NCI-H1436 (cell line): ENCODE measurements at places on chromosomes 4 and X.

DNA sequence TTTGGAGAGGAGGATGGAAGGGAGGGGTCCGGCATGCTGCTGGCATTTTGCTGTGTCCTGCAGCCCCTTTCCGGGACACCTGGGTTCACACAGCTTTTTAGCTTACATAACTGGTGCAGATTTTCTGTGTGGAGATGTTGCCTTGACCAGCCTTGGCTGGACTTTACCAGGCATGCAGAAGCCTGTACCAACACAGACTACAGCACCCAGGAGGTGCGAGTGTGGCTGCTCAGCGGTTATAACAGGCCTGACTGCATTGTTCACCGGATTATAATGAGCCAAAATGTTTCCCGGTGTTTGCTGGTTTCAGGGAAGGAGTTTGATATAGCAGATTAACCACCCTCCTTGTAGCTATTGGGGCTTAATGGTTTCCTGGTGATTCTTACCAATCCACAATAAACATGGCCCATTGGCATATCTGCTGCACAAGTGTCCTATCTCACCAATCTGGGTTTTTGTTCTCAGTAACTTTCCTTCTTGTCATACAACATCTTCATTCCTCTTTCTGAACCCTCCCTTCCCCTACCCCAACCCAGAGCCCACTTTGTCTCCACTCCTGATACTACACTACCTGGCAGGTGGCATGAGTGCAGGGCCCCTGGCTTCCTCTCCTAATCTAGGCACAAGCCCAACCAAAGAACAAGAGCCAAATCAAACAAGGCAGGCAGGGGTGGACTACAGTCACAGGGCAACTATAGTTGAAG, 3.9 kb downstream of the RPL10 start:
- DNase-seq = no peak

DNA sequence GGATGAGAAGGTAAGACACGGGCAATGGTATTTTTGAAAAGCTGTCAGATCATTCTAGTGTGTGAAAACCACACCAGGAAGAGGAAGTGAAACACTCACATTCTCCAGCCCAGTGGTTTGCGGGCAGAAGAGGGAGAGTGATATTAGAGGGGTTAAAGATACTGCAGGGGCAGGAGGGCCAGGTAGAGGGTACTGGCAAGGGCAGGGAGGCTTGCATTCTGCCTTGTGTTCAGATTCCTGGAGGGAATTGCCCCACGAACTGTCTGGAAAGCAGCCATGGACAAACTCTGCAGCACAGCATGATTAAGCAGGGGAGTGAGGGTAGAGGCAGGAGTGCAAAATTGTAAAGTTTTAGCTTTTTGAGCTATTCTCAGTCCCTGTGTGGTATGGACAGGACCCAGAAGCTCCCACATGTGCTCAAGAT, 30.9 kb downstream of the NIPAL1 start:
- no peak for DNase-seq

DNA sequence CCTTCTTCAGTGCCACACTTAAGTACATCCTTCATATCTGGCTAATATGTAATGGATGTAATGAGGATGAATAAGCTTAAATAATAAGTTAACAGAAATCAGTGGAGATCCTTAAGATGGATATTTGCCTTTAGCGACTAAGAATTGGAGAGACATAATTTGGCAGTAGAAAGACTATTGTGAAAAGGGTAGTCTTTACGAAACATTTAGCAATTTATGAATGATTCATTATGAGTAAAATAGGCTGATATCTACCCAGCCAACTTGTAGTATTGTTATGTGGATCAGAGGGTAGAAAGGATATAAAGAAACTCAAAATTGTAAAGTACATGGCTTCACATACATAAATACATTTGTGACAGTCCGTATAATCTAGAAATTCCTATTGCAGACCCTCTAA, 2371.8 kb downstream of the PCDH7 start:
- no peak for DNase-seq

DNA sequence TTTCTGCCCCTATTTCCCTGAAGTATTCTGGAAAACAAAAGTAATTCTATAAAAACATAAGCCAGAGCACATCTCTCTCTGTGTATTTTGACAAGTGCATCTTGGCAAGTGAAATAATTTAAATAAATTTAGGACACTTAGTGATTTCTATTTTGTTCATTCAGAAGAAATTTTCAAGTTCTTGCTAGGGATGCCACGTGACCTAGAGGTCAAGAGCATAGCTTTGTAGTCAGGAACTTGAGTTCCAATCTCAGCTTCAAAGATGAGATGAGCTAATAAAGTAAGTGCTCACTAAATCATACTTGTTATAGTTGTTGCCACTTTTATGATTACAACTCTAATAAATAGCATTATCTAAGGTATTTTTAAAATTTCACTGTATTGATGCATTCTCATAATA, 13.8 kb downstream of the KDR start:
- DNase-seq = no peak

- no peak for DNase-seq
These were observed 50.9 kb downstream of the REPS2 start for GRCh38 chrX:16997313-16997712.

DNA sequence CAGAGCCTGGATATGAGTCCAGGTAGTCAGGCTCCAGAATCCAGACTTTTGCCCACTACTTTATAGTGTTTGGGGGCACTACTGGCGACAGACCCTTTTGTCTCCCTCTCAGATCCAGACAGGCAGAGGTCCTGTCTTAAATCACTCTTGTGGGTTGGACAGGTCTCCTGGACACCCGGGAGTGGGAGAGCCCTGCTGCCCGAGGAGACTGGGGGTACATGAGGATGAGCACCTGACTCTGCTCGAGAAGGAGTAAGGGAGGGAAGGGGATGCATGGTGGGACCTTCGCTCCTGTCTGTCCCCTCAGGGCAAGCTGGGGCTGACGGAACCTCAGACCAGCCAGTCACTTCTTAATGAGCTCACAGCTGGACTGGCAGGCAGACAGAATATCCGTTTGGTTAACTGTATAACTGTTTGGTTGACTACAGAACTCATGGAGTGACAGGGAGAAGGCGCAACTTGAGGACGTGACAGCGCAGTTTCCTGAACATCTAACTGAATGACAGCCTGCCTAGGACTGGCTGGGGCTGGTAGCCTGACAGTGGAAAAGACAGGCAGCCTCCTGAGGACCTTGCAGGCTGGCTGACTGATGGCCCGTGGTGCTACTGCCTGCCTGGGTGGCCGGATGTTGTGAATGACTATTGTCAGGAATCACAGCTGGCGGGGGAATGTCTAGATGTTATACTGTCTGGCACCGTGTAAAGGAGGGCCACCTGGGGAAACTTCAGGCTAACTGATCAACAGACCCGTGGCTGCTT, 1.6 kb upstream of the SUV39H1 start:
- DNase-seq = no peak
